ENCODE measurements at places on chromosomes 7 and 10. TPM values are rescaled to one million over a fixed set of nuclear protein-coding genes. Genes with fewer than 3 reads are reported as not detected.

SLC18A3 gene
- not detected for total RNA-seq

PNLIPRP1 gene
- not detected for total RNA-seq

GRCh38 chr10:14616955-14617730 lies 157.6 kb downstream of the FAM107B start:
- no peak for DNase-seq

DNA sequence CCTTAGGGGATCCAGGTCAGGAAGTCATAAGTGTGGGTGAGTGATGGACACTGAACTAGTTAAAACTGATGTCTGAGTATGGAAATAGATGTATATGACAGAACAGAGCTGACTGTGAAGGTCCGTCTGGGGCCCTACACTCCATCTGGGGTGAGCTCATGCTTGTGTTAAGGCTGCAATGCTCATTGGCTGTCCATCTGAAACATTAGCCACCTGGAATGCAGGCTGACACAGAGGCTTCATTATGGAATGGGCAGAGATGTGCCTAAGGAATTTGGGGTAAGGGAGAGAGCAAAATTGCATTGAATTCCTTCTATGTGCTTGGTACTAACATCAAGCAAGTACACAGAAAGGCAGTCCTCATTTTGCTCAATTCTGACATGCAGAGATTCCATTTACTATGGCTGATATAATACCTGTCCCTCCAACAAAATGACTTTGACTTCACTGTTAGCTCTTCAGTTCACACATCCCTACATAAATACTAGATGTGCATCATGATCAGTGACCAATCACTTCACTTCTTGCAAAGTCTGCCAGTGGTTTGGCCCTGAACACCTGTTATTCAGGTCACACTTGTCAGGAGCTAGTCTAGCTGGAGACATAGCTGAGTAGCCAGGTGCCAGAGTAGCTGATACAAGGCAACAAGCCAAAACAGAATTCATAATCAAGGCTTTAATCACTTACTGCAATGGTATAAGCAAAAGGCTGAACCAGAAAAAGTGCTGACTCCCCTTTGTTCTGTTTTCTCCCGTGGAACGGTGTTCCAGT lies 128.9 kb upstream of the VWC2 start:
- DNase-seq, result no peak

- DNase-seq, result no peak
These were observed 2.2 kb downstream of the FASTK start for GRCh38 chr7:151078233-151079040.

GRCh38 chr10:2913474-2913873 lies 153.9 kb upstream of the PFKP start:
- DNase-seq, result no peak

DNA sequence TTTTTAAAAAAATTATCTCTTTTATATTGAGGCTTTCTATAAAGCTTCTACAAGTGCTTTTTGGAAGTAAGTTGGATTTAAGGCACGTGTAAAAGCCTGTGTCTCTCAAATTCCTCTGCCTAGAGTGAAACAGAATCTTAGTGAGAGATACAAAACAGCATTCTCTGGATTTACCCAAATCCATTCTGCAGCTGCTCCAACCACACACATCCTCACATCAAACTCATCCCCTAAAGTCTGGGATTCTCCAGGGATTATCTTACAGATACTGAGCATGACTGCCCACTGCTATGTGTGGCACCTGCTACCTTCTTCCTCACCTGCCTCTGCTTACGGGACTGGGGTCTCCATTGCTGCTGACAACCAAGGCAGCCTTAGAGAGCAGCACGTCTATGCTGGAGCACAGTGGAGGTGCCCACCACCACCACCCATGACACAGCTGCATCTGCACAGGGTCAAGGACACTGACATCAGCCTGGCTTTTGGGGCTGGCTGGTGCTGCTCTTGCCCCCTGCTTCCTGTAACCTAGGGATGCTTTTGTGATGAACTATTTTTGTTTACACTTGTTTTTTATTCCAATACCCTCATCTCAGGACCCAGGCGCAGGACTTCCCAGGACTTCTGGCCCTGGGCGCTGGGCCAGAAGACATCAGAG lies 139.2 kb upstream of the NAMPT start:
- no peak for DNase-seq

- DNase-seq, result no peak
These were observed 98.9 kb downstream of the WDR11 start for GRCh38 chr10:120950051-120950561.

DNA sequence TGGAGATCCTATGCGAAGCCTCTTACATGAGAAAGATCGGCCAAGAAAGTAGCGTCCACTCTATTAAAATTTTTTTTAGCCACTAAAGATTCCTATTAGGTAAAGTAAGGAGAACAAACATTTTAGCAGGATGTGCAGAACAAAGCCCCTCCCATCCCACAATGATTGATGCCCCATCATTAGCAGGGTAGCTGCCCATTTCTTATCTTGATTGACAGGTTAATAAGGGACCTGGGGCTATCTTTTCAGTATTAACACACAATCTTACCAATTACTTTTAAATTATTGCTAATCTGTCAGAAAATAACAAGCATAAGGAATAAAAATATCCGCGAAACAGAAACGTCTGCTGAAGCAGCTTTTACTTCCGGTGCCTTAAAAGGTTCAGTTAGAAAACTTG lies 5.1 kb downstream of the FZD8 start:
- no peak for DNase-seq

GRCh38 chr10:132858121-132859081 lies 72.5 kb upstream of the NKX6-2 start:
- no peak for DNase-seq

DNA sequence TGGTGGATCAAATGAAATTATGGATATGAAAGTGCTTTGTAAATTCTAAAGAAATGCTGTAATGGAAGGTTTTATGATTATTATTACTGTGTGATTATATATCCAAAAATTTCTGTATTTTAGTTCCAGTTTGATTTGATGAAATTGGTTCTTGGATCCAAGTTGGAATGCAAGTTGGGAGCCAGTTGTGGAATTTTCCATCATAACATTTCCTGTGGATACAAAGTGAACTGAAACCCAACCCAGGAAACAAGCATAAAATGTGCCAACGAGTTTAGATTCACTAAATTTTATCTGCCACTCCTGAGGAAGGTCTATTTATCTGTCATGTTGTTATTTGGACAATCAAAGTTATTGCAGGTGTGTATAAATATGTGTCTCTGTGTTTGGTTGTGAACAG lies 131.4 kb upstream of the MDFIC start:
- DNase-seq, result no peak

DNA sequence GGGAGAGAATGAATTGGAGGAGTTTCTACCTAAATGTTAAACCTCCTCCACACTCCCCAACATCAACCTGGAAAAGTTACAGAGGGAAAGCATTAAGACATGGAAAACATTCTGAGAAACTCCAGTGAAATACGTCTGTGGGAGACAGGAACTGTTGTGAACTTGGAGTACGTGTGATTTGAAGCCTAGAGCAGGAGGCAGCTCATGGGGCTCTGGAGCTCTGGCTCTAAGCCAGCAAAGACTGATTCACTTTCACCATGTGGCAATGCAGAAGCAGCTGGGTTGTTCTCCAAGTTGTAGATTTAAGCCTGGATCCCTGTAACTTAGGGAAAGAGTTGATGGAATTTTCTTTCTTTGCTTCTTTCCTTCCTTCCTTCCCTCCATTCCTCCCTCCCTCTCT lies 503.2 kb downstream of the NRG3 start:
- DNase-seq, result no peak

DNA sequence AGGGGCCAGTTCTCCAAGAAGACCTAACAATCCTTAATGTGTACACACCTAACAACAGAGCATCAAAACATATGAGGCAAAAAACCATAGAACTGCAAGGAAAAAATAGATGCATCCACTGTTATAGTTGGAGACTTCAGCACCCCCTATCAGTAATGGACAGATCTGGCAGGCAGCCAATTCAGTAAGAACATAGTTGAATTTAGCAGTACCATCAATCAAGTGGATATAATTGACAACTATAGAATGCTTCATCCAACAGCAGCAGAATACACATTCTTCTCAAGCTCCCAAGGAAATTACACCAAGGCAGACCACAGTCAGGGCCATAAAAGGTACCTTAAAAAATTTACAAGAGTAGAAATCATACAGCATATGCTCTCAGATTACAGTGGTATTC lies 42.2 kb downstream of the POLL start:
- no peak for DNase-seq

GRCh38 chr10:26481315-26481692 lies 43.2 kb downstream of the APBB1IP start:
- DNase-seq, result no peak

DNA sequence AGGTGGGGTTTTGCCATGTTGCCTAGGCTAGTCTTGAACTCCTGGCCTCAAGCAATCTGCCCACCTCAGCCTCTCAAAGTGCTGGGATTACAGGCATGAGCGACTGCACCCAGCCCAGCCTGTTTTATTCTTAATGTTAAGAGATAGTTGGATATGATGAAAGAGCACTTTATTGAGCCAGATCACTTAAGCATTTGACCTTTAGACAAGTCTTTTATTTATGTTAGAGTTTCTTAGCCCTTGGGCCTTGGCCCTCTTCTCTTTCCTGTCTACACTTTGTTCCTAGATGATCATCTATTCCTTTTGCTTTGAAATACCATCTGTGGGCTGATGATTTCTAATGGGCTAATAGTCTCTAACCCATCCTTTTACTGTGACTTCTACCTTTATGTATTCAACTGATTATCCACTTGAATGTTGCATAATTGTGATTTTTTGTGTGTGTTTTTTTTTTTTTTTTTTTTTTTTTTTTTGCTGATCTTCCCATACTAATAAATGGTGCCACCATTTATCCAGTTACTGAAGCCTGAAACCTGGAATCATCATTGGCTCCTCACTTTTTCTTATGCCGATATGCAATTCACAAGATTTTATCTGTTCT lies 34.8 kb downstream of the BTRC start:
- no peak for DNase-seq

GRCh38 chr10:102133373-102134195 lies 744 bp downstream of the PPRC1 start:
- DNase-seq, result peak; percentile 59

All from breast epithelium (tissue), 4 donors.